Sigmoid colon (tissue), 7 donors: ENCODE measurements at places on chromosomes 2 and 18. TPM values are rescaled to one million over a fixed set of nuclear protein-coding genes. Genes with fewer than 3 reads are reported as not detected.

Gene KYNU
- 2.3 TPM for total RNA-seq

DNA sequence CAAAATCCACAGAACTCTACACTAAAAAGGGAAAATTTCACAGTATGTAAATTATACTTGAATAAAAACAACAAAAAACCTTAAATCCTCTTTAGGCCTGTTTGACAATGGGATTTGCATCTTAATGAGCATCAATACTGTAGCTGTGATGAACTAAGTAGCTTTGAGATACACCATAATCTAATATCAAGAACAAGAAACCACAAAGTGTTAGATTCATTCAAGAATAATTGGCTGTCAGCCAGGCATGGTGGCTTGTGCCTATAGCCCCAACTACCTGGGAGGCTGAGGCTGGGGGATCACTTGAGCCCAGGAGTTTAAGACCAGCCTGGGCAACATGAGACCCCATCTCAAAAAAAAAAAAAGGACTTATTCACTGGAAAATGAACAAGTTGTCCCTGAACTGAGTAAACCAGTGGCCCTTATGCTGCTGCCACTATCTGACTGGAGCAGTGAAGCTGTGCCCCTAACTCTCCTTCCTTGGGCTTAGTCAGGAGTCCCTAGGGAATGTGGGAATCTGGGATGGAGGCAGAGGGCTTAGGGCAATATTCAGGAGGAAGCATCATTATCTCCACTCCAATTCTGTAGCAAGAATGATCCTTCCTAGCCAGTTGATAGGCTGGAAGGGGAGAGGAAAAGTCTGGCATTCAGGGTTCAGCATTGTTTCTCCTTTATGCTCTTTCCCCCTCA is 88.5 kb downstream of the PRKCE start:
- no peak overlapping the region for H3K4me3 ChIP-seq
- no peaks in the 10 kb centered on the region for H3K27me3 ChIP-seq
- H3K4me1 ChIP-seq: no peaks in the 10 kb centered on the region
- no peak for DNase-seq
- H3K27ac ChIP-seq: no peak overlapping the region

DNA sequence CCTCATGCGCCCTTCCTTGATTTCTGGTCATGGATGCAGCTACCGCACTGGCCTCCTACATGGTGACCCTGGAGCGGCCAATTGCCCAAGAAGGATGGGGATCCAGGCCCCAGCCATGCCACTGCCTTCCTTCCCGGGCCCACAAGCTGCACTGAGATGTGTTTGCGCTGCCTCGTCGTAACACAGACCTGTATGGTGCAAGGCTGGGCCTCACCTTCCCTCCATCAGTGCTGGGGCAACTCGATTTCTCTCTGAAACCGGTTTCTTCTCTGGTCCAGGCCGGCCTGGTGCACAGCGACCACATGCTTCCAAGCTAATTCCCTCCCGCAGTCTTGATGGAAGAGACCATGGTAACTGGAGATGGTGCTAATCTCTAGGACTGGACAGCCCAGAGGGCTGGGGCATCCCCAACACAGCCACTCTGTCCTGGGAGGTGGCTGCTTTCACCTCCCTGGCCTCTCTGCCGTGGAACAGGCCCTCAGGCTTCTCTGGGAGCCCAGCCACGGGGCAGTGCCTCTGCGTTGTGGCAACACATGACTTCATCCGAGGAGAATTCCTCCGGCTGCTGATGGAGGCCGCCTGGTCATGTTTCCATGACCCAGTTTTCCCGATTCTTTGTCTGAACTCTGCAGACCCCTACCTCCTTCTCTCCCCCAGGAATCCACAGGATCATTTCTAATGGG is 184.2 kb downstream of the GLI2 start:
- H3K27me3 ChIP-seq: no peaks in the 10 kb centered on the region
- H3K27ac ChIP-seq: peak overlapping the region; percentile 33
- H3K36me3 ChIP-seq: no peaks in the 10 kb centered on the region
- DNase-seq: no peak

DNA sequence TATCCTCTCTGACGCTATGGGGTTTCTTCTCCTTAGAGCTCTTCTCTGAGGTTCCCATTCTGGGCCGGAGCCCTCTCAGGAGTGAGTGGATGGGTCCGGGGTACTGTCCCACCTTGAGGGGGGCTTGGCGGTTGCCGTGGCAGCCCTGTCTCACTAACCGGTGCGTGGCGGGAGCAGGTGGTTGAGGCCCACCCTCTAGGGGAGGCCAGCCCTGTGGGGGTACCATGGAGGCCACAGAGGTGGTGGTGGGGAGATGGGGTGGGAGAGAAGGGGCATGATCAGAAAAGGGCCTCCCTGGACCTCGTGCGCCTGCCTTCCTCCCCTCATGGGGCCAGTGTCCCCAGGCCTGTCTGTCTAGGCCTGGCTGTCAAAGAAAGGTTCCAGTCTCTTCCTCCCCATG is 22.3 kb downstream of the IGFBP5 start:
- H3K4me3 ChIP-seq: no peak overlapping the region
- no peak overlapping the region for H3K27ac ChIP-seq
- H3K36me3 ChIP-seq: peaks cover 49% of the 10 kb centered on the region
- H3K27me3 ChIP-seq: no peaks in the 10 kb centered on the region
- no peaks in the 10 kb centered on the region for H3K4me1 ChIP-seq
- DNase-seq: no peak

Gene RAPGEF4
- total RNA-seq: 7.6 TPM

GRCh38 chr2:161423421-161424393 is 7.6 kb downstream of the TBR1 start:
- no peaks in the 10 kb centered on the region for H3K36me3 ChIP-seq
- no peak for DNase-seq
- H3K4me1 ChIP-seq: peaks cover 23% of the 10 kb centered on the region
